Smooth muscle cell of bladder (primary cell): ENCODE measurements at places on chromosomes 5 and 9. TPM values are rescaled to one million over a fixed set of nuclear protein-coding genes. Genes with fewer than 3 reads are reported as not detected.

TNFSF15 gene
- 0.28 and 0.55 TPM in 2 replicates for total RNA-seq

DDX4 gene
- not detected in 2 replicates for total RNA-seq

GLIPR2 gene
- total RNA-seq, result 43.8 and 47.2 TPM in 2 replicates

FOXI1 gene
- total RNA-seq, result not detected in 2 replicates

C5 gene
- total RNA-seq, result 4.5 and 4.8 TPM in 2 replicates

FIBCD1 gene
- total RNA-seq, result 0.28 and 1.5 TPM in 2 replicates

IFNK gene
- total RNA-seq, result not detected in 2 replicates

SMIM3 gene
- total RNA-seq, result 27.7 and 53.1 TPM in 2 replicates

S1PR3 gene
- 61.4 and 77.7 TPM in 2 replicates for total RNA-seq

HRH2 gene
- not detected in 2 replicates for total RNA-seq

LCP2 gene
- not detected in 2 replicates for total RNA-seq

SMU1 gene
- total RNA-seq, result 36.6 and 40.3 TPM in 2 replicates

PCDHGB7 gene
- 6.3 and 6.9 TPM in 2 replicates for total RNA-seq

ADGRD2 gene
- not detected in 2 replicates for total RNA-seq

ACTL7B gene
- total RNA-seq, result 0.09 TPM in 1 of 2 replicates, not detected in the other

CA9 gene
- total RNA-seq, result 2.0 and 16.1 TPM in 2 replicates

DOLK gene
- 28.7 and 40.1 TPM in 2 replicates for total RNA-seq

AFAP1L1 gene
- 2.4 and 2.8 TPM in 2 replicates for total RNA-seq

SCGB3A2 gene
- total RNA-seq, result not detected in 2 replicates

C8G gene
- total RNA-seq, result 0.14 TPM in 1 of 2 replicates, not detected in the other

CTXN3 gene
- not detected in 2 replicates for total RNA-seq

SHISAL2B gene
- total RNA-seq, result not detected in 2 replicates

SLC6A3 gene
- under 0.01 TPM in 1 of 2 replicates, not detected in the other for total RNA-seq

KIAA1958 gene
- 1.00 and 1.5 TPM in 2 replicates for total RNA-seq

CCIN gene
- 0.57 and 1.5 TPM in 2 replicates for total RNA-seq

TAF1L gene
- under 0.01 TPM in 1 of 2 replicates, not detected in the other for total RNA-seq

PCDHB10 gene
- 0.28 and 0.71 TPM in 2 replicates for total RNA-seq

SLC6A19 gene
- not detected in 2 replicates for total RNA-seq
